ENCODE measurements at places on chromosomes 3 and 15.

DNA sequence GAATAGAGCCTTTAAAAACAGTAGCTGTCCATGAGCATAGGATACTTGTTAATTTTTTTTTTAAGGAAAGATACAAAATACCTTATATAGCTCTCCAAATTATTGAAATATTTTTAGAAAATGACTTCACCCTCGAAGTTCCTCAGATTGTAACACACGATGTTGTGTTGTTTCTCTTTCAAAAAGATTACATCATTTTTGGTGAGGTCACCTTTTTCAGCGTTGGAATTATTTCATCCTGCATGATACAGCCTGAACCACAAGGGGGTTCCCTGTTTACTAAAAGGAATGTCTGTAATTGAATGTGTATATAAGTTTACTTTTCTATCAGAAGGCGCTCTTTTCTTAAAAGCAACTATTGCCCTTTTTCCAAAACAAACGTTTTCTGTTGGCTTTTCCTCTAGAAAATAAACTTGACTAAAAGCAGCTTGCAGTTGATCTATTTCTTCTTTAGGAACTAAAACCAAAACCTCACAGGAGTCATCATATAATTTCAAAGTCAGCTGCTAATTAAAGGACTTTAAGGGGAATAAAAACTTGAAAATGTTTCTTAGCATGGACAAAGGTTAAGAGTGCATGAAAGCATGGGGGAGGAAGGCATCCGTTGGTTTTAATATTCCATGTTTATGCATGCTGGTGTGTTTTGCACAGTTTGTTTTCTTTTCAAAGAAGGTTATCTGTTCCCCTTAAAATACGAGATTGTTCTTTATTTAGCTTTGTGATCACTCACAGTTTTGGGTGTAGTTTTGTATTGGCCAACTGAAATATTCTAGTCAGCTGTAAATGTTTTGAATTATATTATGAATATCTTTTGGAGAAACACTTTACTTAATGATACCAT is 29.4 kb downstream of the LYSMD4 start:
- DNase-seq: no peak

DNA sequence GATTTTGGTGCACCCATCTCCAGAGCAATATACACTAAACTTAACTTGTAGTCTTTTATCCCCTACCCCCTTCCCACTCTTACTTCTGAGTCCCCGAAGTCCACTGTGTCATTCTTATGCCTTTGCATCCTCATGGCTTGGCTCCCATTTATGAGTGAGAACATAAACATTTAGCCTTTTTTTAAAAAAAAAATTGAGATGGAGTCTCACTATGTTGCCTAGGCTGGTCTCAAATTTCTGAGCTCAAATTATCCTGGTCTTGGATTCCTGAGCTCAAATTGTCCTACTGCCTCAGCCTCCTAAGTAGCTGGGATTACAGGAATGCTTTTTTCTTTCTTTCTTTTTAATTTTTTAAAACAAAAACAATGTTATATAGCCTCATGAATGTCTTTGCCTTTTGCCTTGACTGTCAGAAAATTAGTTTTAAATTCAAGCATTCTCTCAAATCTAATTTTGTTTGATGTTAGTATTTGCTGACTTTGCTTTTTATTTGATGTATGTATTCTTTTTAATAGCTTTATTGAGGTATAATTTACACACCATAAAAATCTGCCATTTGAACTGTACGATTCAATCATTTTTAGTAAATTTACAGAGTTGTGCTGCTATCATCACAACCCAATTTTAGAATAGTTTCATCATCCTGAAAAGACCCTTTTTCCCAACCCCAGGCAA is 46.9 kb downstream of the NFKBIZ start:
- DNase-seq: no peak

DNA sequence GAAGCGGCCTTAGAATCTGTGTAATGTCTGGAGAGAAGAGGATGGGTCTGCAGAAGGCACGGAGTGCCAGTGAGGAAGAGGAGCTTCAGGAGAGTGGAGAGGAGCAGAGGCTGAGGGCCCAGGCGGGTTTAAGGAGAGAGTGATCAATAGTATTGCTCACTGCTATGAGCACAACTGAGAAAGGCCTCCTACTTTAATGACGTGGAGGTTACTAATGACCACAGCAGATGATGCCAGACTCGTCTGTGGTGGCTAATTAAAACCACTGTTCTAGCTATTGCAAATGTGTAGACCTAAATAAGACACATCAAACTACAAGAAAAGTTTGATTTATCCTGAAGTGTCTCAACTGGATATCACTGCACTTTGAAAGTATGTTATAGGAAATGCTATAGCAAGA is 33.2 kb downstream of the MTMR10 start:
- DNase-seq: no peak

DNA sequence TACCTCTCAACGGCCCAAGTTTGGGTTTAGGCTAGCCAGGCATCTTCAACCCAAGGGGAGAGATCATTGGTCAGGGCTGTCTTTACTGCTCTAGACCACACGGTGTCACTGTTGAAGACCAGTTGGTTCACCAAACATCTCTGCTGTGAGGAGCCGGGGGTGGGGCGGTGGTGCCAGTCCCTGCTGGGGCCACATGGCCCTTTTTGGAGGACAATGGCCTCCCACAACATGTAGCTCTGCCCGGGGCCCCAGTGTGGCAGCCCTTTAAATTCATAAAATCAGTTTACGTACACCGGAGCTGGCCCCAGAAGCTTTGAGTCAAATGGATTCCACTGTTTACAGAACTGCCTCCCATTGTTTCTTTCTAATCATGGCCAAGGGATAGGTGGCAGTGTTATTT is 19.1 kb upstream of the TM4SF18 start:
- no peak for DNase-seq

GRCh38 chr3:52429779-52430415 is 15.0 kb downstream of the SEMA3G start:
- no peak for DNase-seq

GRCh38 chr15:52925130-52925529 is 135.0 kb upstream of the ONECUT1 start:
- no peak for DNase-seq

- no peak for DNase-seq
Measured at GRCh38 chr3:197761784-197762183, 12.1 kb downstream of the FYTTD1 start.

GRCh38 chr15:48667701-48668100 is 22.2 kb upstream of the FBN1 start:
- no peak for DNase-seq

- no peak for DNase-seq
Measured at GRCh38 chr3:13072239-13072599, 1.0 kb downstream of the IQSEC1 start.

DNA sequence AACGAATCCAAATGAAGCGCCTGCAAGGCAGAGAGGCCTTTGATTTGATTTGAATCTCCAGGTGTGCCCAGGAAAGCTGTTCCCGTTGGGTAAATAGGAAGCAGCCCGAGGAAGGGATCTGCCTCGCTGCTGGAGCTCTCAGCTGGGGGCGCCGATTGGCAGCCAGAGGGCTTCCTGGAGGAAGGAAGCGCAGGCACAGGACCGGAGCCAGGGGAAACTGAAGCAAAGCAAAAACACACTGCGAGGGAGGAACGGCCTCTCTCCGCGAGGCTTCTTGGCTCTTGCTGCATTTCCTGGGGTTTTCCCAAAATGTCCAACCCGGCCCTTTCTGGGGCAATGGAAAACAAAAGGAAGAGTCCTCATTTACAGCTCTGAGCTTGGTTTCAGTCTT is 80.3 kb downstream of the TMEM266 start:
- no peak for DNase-seq

- no peak for DNase-seq
Measured at GRCh38 chr3:127629467-127630403, 750 bp downstream of the PODXL2 start.

DNA sequence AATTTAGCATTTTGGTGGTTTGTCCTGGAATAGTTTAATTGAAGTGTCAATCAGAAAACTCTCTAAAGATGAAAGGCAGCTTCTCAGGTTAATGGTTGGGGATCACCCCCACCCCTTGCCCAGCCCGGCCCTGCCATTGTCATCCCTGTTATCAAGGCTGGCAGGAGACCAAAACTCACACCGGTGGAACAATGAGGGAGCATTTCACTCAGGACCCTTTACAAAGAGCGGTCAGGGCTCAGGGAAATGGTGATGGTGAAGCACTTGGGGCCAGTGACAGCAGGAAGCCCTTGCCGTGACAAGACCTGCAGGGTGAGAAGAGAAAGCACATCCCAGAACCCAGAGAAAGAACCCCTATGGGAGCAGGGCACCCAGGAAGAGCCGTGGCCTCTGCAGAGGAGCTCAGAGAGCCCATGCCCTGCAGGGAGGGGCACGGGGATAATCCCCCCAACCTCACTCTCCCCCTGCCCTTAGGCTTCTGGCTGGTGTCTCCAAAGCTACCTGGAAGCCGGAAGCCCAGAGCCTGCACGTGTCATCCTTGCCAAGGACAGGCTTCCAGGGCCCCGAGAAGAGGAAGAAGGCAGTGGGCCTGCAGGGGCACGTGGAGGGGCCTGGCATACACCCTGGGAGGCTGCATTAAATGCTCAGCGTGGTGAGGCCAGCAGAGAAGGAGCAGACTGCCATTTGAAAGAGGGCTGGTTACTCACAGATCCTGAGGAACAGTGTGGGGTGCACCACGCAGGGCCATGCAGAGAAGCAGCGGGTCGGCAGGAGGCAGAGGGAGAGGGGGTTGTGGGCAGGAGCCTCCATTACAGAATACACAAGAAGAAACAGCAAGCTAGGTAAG is 80.6 kb upstream of the PRR20G start:
- no peak for DNase-seq

DNA sequence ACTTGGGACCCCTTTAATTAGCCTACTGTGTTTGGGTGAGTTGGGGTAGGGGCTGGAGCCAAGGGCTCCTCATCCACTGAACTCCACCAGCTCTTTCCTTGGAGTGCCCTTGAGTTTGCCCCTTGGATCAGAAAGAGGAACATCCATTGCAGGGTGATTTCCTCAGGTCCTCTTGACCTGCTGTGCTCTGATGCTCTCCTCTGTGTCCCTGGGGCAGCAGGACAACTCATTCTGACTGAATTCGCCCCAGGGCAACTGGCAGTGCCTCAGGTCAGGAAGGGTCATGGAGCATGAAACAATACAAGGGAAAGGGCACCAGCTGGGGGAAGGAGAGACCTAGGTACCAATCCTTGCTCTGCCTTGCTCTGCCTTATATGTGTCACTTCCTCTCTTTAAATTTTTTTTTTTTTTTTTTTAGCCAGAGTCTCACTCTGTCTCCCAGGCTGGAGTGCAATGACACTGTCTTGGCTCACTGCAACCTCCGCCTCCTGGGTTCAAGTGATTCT is 47.8 kb downstream of the BSN start:
- no peak for DNase-seq

GRCh38 chr15:92104072-92104471 is 250.6 kb downstream of the SLCO3A1 start:
- DNase-seq: no peak

GRCh38 chr15:40323953-40324937 is 753 bp downstream of the INAFM2 start:
- DNase-seq: no peak

GRCh38 chr3:151067158-151067557 is 18.3 kb upstream of the MED12L start:
- DNase-seq: no peak

- no peak for DNase-seq
Measured at GRCh38 chr3:58029842-58030584, 21.8 kb downstream of the FLNB start.

- no peak for DNase-seq
Measured at GRCh38 chr3:180417241-180417640, 184.7 kb upstream of the TTC14 start.

DNA sequence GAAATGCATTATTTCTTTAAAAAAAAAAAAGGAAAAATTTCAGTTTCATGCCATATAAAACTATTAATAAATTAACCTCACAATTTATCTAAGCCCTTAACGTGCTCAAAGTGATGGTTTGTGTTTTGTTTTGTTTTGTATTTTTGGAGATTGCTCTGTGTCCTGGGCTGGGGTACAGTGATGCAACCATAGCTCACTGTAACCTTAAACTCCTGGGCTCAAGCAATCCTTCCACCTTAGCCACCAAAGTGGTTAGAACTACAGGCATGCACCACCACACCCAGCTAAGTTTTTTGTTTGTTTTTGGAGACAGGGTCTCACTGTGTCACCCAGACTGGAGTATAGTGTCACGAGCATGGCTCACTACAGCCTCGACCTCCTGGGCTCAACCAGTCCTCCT is 180.7 kb downstream of the UBE2E2 start:
- no peak for DNase-seq

DNA sequence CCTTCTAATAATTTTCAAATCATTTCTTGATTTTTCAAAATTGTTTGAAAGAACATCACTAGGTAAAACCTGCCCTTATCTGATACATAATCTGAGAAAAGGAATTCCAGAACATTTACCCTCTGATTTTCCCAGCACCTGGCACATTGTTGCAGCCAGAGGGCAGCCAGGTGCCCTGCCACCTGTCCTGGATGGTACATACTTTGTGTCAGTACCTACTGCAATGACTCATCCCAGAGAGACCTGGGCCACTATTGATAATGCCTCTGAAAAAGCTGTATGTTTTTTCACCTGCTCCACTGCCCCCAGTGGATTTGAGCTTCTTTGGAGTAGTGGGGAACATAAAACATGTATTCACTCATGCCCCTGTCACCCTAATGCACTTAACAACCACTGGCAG is 648.9 kb upstream of the GBE1 start:
- no peak for DNase-seq

GRCh38 chr15:64824929-64825430 is 467 bp downstream of the PIF1 start:
- DNase-seq: no peak

GRCh38 chr15:99433757-99434450 is 131.9 kb upstream of the MEF2A start:
- DNase-seq: no peak

DNA sequence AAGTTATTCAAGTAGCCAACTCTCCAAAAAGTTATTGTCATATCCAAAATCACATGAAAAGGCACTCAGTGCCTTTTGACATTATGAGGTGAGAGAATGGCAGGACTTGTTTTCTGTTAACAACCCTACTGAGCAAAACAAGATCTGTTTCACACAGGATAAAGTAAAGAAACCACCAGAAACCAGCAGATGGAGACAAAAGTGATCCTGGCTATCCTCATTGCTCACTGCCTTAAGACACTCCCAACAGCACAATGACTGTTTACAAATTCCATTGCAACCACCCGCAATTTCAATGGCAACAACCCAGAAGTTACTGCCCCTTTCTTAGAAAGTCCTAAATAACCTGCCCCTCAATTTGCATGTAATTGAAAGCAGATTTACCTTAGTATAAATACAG is 352.6 kb upstream of the NDN start:
- no peak for DNase-seq

DNA sequence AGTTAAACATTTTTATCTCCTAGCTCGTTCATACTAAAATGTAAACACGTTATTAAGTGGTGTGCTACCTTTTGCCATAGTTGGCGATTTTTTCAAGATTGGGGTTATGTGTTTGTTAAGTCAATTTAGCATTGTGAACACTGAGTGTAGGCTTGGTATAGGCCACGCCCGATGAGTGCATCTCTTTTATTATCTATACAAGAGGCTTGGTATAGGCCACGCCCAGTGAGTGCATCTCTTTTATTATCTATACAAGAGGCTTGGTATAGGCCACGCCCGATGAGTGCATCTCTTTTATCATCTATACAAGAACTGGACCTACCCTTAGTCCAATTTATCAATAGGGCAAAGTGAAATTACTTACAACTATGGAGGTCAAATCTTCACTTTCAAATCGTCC is 70.4 kb downstream of the NIPA2 start:
- DNase-seq: no peak
